ENCODE measurements at places on chromosomes 5 and 9.

DNA sequence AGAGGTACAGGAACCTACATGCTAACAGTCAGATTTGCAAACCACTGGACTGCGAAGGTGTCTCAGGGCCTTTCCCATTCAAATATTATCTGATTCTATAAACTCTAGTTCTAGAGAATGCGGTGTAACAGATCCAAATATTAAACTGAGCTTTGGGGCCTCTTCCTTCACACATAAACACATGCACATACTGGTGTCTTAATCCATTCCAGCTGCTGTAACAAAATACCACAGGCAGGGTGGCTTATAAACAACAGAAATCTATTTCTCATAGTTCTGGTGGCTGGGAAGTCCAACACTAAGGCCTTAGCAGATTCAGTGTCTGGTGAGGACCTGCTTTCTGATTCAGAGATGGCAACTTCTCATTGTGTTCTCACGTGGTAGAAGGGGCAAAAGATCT lies 30.2 kb downstream of the RETREG1 start:
- DNase-seq: no peak

DNA sequence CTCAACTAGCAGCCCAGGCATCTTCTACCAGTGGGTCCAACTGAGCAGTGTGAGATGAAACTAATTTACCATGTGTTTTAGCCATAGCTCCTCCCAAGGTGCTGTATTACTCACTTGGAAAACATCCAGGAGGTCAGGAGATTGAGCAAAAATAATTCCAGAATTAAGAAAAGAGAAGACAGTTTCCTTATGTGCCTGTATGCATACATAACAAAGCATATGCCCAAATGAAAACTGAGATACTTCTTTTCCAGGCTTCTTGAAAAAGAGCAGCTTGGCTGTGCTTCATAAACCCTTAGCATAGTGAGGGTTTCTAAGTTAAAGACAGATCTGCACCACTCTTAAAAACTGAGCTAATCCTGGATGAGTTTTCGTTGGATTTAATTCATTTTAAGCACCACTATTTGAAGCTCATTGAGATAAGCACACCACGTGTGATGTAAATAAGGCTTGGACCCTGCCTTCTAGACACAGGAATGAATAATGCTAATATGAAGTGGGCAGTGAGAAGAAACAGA lies 119.4 kb downstream of the ADAMTS12 start:
- peak; percentile 62 for DNase-seq

- DNase-seq: no peak
These were observed 2.2 kb downstream of the BTNL3 start for GRCh38 chr5:180990882-180991242.

GRCh38 chr9:131734165-131734610 lies 5.7 kb downstream of the RAPGEF1 start:
- no peak for DNase-seq

- peak; percentile 12 for DNase-seq
These were observed 532.4 kb downstream of the ANXA1 start for GRCh38 chr9:73683862-73684591.

DNA sequence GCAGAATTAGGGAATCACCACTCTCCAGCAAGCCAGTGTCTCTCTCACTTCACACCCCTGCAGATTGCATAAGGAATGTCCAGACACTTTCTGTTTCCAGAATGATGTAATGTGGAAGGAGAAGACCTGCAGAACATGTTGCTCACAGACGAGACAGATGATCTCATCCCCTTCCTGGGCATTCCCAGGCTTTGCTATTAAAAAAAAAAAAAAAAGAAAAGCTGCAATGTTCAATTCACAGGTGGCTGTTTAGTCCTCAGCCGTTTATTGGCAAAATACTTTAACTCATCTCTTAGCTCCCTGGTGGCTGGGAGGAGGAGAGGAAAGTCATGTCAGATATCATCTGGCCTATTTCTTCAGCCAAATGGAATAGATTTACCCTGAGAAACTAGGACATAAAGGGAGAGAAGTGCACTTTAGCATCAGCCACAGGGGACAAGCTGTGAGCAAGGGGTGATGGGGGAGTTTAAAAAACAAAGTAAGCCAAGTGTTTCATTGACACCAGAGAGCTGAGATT lies 95.9 kb upstream of the TNC start:
- DNase-seq: peak; percentile 87
